Cerebellar nuclear complex (tissue), 1 donor: ENCODE measurements at places on chromosomes 16 and 17.

DNA sequence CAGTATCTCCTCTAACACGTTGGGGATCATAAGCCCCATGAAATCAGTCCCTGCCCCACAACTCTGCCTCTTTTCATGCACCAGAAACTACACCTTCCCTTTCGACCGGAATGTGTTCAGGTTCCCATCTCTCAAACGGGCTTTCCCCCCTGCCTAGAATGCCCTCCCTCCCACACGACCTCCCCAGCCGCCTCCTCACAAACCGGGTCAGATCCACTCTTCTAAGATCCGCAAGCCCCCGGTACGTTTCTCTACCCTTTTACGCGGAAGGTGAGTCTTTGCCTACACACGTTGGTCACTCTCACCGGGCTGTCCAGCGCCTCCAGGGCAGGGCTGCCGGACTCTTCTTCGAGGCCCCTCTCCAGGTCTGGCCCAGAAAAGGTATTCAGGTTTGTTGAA, 708 bp downstream of the DHX33 start:
- DNase-seq = no peak

DNA sequence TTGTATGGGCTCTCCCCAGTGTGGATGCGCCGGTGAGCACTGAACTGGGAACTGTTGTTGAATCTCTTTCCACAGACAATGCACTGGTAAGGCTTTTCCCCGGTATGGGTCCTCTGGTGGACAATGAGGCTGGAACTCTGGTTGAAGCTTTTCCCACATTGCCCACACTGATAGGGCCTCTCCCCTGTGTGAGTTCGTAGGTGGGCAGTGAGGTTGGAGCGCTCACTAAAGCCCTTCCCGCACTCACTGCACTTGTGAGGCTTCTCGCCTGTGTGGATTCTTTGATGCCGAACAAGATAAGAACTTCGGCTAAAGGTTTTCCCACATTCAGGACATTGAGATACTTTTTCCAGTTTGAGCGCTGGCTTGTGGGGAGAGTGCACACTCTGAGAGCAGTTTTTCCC, 17.8 kb downstream of the ZSCAN32 start:
- no peak for DNase-seq

DNA sequence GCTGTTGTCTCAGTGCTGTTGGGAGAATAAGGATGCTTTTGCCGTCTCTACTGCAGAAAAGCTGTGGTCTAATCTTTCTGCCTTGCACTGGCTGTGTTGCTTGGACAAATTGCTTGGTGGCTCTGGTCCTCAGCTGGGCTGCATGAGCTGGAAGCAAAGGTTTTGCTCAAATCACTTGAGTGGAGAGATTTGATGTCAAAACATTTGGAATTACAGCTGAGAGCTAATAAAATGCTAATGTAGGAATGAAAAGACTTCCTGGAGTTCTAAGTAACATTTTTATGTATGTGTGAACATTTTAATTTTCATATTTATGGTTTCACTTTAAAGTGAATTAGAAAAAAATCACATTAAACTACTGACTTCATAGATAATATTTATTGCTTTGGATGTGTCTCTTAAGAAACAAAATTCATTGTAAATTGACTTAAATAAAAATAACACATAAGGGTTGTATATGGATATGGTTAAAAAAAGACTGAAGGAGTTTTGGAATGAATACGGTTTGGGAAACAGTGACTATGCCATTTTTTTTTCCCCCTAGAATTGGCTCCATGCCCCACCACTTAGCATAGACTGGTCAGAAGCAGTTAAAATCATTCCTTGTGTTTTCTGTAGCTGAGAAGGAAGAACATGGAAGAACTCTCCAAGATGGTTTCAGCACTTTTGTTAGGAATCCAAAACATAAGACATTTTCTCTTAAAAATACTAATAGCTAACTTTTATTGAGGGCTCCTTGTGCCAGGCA, 39.2 kb upstream of the FAM20A start:
- no peak for DNase-seq

GRCh38 chr16:50555952-50556673, 7.9 kb downstream of the NKD1 start:
- no peak for DNase-seq

GRCh38 chr17:60392845-60393702, 1.1 kb upstream of the USP32 start:
- DNase-seq = peak; percentile 8

DNA sequence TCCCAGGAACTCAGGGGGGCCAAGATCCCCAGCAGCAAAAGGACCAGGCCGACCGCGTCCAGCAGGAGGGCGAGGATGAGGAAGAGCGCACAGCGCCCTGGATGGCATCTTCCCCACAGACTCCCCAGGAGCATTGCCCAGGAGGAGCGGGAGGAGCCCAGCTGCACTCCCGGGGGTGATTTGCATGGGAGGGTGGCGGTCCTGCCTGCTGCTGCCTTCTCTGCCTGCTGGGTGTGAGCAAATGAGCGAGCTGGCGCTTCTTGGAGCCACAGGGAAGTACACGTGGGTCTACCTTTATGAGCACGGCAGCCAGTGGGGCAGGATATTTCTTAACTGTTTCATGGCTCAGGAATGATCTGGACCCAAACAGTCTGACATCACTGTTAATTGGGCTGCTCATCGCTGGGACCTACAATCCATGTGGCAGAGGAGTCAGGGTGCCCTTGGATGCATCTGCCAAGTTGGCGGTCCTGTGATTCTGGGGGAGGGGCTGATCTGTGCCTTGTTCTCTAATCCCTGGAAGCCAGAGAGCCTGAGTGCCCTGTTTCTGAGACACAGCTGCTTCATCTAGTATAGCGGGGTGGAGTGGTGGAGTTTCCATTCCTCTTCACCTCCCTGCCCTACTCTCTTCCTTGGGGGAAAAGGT, at the start of gene TMEM238L:
Gene TMEM238L, minus strand, starts transcription at position 270 of the 646 bp plus-strand sequence. Its CDS starts 136 bp downstream, at position 134.
- no peak for DNase-seq
